ENCODE measurements at places on chromosomes 12 and 14.
A peak's percentile ranks its signal among the peaks of the same experiment; 100 is the strongest.

GRCh38 chr12:62649412-62650138 is 182.9 kb downstream of the MON2 start:
- no peak for DNase-seq

- DNase-seq: no peak
These were observed 793.7 kb downstream of the RPS29 start for GRCh38 chr14:48792376-48793024.

GRCh38 chr12:48349471-48349870 is 1.2 kb downstream of the ZNF641 start:
- peak; percentile 66 for DNase-seq

DNA sequence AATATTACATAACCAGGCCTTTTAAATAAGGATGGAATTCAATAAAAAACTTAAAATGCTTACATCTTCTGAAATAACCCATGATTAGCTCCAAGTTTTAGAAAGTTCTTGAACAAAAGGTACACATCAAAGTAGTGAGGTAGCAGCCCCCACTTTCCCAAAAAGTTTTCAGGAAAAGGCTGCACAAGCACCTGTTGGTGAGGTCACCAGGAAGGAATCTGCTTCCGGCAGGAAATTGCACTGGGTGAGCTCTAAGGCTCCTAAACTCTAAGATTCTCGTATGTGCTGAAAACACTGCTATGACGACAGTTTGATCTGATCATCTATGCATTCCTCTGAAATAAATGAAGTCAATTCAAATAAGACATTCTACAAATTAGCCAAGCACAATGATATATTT is 34.3 kb upstream of the TTC7B start:
- DNase-seq: peak; percentile 58

- DNase-seq: no peak
These were observed 170.4 kb downstream of the CALM1 start for GRCh38 chr14:90567191-90567590.

- no peak for DNase-seq
These were observed 190.2 kb upstream of the CAND1 start for GRCh38 chr12:67078957-67079356.

DNA sequence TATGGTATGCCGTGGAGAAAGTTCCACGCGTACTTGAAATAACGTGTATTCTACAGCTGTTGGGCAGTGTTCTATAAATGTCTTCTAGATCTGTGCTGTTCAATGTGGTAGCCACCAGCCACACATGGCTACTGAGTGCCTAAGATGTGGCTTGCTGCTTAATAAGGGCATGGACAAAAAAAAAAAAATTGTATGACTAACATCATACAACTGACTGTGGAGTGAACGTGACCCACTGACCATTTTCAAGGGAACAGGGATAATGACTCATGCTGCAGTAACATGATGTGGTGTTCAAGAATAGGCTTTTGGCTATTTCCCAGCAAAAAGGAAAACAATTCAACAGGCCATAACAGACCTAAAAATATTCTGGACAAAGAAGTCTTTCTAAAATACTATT is 13.0 kb downstream of the ATG14 start:
- no peak for DNase-seq

DNA sequence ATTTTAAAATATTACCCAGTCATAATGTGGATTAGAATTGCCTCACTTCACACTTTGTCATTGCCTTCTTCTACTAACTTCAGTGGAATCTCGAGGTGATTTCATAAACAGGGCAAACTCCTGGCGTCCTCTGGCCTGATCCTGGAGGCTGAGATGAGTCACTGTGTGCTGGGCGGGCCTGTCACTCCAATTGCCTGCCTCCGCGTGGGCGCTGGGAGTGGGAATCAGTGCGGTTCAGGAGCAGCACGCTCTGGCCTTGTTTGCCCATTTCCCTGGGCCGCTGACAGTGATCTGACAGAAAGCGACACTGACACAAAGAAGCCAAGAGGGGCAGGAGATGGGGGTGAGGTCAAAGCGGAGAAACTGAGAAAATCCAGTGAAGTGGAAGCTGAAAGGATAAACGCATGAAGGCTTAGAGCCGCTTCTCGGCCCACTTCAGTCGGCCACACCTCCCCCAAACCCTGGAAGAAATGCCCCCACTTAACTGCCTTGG is 29.7 kb downstream of the LGR5 start:
- DNase-seq: no peak

DNA sequence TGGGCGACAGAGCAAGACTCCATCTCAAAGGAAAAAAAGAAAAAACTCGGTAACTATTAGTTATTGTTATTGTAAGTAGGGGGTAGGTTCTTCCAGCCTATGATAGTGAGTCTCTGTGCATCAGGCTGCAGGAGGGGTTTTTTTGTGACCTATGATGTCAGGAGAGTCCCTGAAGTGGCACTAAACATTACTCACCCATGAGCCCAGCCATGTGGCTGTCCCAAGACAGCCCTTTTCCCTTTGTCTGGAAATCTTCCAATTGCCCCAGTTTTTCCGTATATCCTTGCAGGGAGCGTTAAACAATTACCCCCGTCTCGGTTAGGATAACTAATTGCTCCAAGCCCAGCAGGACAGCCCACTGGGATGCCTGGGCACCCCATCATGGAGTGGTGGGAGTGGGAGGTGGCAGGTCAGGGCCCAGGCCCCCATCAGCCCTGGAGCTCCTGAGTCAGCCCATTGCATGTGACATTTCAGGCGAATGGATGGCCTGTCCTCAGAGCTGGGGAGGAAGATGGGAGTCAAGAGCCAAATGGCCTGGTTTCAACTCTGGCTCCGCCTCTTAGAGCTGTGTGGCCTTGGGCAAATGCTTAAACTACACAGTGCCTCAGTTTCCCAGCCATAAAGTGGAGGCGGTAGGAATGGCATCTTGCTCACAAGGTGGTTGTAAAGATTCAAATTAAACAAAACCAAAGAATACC is 16.4 kb downstream of the PHETA1 start:
- no peak for DNase-seq

DNA sequence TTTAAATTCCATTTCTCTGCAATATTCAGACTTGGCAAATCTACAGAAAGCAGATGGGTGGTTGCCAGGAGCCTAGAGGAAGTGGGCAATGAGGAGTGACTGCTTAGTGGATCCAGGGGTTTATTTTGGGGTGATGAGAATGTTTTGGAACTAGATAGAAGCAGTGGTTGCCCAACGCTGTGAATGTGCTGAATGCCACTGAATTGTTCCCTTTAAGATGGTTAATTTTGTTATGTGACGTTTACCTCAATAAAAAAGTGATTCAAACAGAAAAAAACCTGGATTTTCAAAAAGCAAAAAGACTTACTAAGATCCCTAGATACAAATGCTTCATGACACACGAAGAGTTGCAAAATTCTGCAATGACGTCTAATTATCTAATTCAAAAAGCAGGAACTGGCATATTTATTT is 34.2 kb downstream of the DAO start:
- peak; percentile 48 for DNase-seq

GRCh38 chr12:55997535-55997859 is 421 bp downstream of the SUOX start:
- DNase-seq: no peak

DNA sequence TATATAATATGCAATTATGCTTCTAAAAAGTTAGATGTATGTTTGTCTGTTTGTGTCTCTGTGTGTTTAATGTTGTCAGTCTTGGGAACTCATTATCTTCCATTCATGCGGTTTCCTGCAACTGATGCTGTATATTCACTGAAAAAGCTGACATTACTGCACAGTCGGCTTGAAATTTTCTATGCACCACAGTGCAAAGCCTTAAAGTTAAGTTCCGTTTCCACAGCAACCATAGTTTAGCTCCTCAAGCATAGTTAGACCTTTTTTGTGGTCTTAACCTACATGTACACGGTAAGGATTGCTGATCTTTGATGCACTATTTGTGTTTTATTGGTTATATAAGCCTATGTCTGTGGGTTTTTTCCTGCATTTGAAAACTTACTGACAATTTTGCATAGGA is 309.4 kb downstream of the KCNC2 start:
- DNase-seq: no peak

DNA sequence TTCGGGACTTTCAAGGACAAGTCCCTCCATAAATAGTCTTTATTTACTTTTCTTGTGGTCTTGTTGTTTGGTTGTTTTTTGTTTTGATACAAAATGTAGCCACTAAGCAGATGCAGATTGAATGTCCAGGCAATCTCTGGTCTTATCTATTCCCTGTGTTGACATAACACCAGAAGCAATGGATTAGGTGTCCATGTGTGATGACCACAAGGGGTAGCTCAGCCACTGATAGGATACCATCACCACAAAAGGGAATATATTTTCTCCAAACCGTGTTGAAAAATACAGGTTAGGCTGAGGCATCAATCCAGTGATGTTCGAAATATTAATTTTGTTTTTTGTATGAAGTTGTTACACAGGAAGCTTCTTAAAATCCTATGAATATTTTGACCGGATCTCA is 196.3 kb downstream of the EPS8 start:
- no peak for DNase-seq

DNA sequence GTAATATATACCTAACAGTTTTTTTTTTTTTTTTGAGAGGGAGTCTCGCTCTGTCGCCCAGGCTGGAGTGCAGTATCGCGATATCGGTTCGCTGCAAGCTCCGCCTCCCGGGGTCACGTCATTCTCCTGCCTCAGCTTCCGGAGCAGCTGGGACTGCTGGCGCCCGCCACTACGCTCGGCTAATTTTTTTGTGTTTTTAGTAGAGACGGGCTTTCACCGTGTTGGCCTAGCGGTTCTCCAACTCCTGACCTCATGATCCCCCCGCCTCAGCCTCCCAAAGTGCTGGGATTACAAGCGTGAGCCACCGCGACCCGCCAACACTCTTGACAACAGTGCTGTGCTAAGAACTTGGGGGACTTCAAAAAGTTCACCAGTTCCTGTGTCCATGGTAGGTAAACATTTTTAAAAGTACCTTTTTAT is 63.5 kb downstream of the FOXG1 start:
- no peak for DNase-seq

DNA sequence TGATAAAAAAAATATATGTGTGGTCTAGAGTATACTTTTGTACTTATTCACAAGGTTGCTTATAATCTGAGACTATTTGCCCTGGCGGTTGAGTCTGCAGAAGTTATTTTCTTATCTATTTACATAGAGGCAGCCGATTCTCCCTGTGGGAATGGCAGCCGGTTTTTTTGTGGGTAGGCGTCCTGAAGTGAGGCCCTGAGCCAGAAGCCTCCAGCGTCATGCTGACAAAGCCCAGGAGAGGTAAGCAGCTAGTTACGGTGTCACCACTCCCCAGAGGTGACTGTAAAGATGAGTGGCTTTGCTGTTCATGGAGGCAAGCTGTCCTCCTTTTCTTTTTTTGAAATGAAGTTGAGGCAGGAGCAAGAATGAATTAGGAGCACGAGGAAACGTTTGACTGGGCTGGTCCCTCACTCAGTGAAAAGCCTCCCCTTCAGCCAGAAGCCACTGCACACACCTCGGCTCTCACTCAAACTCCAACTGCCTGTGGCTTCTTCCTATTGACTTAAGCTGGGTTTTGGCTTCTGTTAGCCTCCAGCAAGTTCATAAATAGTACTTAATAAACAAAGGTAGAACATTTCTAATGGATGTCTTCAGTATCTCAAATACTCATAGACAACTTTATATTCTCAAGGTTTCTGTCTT is 21.5 kb downstream of the PAX9 start:
- DNase-seq: no peak

DNA sequence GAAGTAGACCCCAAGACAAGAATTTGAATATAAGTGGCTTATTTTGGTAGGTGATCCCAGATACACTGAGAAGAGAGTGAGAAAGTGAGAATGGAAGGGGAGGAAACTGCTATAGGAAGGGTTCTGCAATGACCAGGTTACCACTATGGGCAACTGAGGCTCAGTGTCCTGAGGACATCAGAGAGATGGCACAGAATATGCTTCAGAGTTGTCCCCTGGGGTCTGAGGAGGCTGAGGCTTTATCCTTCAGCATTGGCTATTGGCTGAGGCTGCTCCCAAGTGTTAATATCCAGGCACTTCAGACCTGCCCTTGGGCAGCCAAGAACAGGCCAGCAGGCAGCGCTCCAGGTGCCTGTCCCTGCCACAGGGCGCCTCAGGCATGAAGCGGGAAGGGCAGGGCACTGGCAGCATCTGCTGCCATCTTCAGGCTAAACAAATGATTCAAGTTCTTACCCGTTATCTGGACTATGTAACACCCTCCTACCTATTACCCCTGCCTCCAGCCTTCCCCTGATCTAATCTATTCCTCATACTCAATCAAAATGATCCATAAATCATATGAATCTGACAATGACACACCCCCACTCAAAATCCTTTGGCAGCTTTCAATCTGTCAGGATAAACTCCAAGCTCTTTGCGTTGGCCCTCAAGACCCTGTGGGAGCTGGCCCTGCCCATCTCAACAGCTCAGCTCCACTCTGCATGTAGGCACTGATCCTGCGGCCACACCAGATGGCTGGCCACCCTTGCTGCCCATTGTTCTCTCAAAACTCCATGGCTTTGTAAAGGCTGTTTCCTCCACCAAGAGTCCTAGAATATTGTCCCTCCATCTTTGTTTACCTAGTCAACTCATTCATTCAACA is 42.4 kb downstream of the CKAP4 start:
- no peak for DNase-seq

- DNase-seq: no peak
These were observed 391.4 kb upstream of the SYT1 start for GRCh38 chr12:78473136-78473535.

DNA sequence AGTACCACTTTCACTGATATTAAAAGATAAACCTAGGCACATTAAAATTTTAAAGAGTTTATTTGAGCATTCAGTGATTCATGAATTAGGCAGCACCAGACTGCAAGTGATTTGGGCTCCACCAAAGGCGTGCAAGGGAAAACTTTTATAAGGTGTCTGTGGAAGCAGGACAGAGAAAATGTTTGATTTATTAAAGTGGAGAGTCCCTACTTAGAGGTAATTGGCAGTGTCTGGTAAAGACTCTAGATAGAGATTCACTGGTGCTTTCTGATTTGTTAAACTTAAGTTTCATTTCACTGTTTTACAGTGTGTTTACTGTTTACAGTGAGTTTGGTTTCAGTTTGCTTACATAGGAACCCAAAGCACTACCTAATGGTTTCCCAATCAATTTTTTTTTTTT is 72.8 kb downstream of the ANKS1B start:
- DNase-seq: no peak

- no peak for DNase-seq
These were observed 136.4 kb upstream of the PRMT8 start for GRCh38 chr12:3354586-3354985.

GRCh38 chr14:90604356-90604755 is 207.5 kb downstream of the CALM1 start:
- DNase-seq: no peak

GRCh38 chr14:101155575-101155974 is 252.1 kb upstream of the RTL1 start:
- no peak for DNase-seq

- no peak for DNase-seq
These were observed 56.3 kb downstream of the ASCL1 start for GRCh38 chr12:103013741-103014300.

DNA sequence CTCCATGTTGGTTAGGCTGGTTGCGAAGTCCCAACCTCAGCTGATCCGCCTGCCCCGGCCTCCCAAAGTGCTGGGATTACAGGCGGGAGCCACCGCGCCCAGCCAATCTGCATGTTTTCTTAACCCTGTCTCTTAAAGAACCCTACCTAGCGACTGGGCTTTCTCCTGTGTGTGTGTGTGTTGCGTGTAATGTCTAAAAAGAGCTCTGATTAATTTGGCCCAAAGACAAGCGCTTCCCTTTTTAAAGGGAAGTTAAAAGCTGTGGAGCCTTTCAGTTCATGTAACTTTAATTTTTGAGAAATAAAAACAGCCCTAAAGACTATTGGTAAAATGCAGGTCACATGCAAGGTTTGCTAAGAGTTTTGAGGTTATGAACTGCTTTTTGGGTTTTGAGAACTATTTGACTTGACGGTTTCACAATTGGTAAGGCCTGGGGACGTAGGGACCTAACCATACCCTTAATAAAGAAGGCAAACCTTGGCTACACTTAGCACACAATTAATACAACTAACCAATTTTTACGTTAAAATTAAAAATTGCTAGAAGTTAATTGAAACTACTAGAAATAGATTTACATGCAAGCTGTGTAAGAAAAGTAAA is 103.2 kb downstream of the KCNMB4 start:
- DNase-seq: no peak
